Central memory CD8-positive, alpha-beta T cell (primary cell): ENCODE measurements at places on chromosomes 1 and 21.
A peak's percentile ranks its signal among the peaks of the same experiment; 100 is the strongest.

GRCh38 chr1:152053375-152053774 is 16.6 kb upstream of the S100A11 start:
- no peak for DNase-seq

DNA sequence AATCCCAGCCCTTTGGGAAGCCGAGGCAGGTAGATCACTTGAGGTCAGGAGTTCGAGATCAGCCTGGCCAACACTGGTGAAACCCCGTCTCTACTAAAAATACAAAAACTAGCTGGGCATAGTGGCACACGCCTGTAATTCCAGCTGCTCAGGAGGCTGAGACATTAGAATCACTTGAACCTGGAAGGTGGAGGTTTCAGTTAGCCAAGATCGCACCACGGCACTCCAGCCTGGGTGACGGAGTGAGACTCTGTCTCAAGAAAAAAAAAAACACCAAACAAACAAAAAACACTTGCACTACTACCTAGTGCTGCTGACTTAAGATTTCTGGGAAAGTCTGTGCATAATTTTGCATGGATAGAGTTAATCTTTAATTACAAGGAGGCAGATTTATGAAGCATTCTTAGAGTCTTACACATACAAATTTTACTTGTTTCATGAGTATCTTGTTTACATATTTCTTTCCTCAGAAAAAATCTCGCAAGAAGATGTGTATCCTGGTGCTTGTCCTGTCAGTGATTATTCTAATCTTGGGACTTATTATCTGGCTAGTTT is 8.7 kb upstream of the PPP1R8 start:
- no peak for DNase-seq

DNA sequence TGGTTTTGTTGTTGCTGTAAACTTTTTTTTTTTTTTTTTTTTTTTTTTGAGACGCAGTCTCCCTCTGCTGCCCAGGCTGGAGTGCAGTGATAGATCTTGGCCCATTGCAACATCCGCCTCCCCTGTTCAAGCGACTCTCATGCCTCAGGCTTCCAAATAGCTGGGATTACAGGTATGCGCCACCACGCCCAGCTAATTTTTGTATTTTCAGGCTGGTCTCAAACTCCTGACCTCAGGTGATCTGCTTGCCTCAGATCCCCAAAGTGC is 78.9 kb upstream of the SLC45A1 start:
- no peak for DNase-seq

DNA sequence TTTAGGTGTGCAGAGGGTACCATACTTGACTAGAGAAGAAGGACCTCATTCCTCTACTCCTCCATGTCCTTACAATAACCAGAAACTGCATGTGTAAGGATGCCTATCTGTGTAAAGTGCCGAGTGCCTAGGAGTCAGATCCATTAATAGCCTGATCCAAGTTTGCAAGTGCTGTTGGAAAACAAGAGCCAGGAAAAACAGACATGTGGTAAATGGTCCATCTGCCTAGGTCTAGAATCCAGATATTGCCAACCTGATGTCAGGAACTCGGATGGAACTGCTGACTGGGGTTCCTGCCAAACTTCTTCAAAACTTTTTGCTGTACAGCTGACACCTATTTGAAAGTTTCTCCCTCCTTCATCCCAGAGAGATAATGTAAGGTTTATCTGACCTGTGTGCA is 239.4 kb upstream of the CAMK1G start:
- no peak for DNase-seq

DNA sequence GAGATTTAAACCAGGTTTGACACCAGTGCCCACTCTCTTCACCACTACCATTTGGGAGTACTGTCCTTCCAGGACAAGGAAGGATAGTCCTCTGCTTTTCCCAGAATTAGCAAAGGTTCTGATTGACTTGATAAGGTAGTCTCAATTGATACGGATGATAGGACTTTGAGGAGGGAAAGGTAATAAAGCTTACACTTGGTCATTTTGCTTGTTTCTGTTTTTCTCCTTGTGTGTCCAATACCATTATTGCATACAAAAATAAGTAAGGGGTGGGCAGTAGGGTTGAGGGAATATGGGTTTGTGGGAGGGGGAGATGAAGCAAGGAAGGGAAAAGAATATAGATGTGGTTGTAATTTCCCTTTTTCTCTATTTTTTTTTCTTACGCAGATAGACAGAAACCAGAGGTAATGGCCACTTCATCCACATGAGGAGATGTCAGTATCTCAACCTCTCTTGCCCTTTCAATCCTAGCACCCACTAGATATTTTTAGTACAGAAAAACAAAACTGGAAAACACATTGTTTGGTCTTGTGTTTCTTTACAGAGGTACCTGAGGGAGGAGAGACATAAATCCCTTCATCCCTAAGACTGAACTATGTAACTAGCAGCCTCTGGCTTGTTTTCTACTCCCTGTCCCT is 2.6 kb downstream of the C1orf56 start:
- no peak for DNase-seq

DNA sequence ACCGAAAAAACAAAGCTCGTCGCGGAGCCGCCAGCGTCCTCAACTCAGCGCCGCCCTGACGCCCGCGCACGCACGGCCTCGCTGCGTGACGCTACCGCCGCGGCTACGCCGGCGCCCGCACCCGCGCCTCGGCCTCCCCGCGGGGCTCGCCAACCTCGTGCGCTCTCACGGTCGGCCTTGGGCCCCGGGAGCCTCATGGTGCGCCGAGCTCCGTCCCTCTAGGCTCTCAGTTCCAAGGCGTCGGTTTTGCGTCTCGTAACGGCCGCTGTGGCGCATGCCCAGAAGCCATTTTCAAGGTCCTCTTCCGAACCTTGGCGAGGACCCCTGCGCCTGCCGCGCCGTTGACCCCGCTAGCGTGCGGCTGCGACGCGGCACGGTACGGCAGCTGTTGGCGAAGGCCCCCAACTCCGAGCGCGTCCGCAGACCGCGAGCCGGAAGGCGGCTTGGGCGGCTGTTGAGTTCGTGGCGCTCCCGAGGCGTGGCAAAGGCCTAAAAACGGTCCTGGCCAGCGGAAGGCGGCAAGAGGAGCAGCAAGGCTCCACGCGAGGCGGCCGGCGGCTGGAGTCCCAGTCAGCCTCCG is at the start of gene HENMT1:
Gene HENMT1 (minus strand): TSS at position 64 of the 580 bp plus-strand sequence. CDS start 1,209 bp downstream, outside the sequence.
- peak; percentile 82 for DNase-seq

- no peak for DNase-seq
Observed at GRCh38 chr1:109772658-109773202, 9.0 kb upstream of the EPS8L3 start.

DNA sequence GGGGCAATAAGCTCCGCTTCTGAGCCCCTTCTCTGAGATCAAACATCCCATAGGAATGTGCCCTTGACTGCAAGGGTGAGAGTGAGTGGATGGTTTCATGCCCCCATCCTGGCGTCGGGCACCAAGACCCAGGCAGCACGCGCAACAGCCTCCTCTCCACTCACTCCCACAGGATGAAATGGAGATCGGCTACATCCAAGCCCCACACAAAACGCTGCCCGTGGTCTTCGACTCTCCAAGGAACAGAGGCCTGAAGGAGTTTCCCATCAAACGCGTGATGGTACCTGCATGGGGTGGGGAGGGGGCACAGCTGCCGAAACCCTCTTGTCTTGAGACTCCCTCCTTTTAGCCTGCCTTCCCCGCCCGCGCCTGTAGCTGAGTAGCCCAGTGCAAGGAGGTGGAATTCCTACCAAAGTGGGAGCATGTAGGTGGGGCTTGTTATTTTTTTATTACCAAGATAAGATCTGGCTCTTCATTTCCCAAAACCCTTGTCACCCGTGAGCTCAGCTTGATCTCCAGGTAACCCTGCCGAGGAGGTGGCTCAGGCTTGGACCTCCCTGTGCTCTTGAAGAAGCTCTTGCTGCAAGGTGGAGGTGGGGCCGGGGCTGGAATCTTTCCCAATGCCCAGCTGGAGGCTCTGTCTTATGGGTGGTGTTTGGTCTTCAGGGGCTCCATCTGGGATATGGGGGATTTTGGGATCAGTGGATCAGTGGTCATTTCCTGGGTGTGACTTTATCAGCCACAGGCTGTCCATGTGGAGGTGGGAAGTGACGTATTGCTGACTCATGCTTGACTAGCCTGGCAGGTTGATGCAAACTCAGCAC is 24.0 kb upstream of the PADI6 start:
- no peak for DNase-seq

- no peak for DNase-seq
Observed at GRCh38 chr1:52674497-52675384, 23.4 kb downstream of the COA7 start.

GRCh38 chr1:212691561-212692071 is 8.0 kb downstream of the BATF3 start:
- DNase-seq: no peak

- DNase-seq: no peak
Observed at GRCh38 chr1:178294654-178295053, 200.8 kb downstream of the RASAL2 start.

DNA sequence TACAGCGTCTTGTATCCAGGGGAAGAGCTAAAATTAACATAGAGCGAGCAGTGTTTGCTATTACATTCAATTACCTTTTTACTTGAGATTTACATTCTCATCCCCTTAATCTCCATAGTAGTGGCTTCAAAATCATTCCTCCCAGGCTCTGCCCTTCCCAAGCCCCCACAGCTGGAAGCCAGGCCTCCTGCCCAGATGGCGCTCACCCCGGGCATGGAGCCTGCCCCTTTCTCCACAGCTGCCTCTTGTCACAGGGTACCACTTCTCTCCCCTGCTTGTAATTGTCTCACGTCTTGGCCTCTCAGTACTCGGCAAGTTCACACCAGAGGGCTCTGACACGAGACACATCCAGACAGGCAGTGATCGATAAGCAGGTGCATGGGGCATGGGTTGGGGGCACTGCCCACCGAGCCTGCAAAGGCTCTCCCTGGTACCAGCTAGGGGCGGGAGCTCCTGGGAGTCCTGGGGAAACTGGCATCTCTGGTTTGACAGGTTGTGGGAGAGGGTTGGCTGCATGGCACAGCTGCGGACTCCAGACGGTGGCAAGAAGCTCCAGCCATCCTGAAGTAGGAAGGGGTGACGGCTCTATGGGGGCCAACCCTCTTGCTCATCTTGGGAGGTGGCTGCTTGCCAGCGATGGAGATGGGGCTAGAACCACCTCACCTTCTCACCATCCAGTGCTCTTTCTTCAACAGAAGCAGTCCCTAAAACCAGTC is 20.1 kb downstream of the CASZ1 start:
- no peak for DNase-seq

GRCh38 chr1:94901841-94902240 is 25.1 kb downstream of the CNN3 start:
- DNase-seq: no peak

DNA sequence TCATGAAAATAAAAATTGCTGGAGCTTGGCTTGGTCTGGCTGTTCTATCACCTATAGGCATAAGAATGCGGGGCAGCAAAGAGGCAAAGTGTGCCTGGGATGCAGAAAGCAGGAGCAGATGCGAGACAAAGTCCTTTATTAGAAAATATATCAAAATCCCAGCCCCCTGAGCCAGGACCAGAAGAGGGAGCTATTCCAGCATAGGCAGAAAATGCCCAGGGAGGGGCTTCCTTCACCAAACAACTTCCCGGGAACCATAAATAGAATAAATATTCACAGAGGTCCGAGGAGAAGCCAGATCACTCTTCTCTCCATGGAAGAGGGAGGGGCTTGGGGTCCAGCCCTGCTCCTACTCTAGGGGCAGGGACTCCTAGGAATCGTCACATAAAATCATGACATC is 5.0 kb downstream of the PPOX start:
- no peak for DNase-seq

- no peak for DNase-seq
Observed at GRCh38 chr1:207831517-207832327, 79.2 kb downstream of the CD34 start.

DNA sequence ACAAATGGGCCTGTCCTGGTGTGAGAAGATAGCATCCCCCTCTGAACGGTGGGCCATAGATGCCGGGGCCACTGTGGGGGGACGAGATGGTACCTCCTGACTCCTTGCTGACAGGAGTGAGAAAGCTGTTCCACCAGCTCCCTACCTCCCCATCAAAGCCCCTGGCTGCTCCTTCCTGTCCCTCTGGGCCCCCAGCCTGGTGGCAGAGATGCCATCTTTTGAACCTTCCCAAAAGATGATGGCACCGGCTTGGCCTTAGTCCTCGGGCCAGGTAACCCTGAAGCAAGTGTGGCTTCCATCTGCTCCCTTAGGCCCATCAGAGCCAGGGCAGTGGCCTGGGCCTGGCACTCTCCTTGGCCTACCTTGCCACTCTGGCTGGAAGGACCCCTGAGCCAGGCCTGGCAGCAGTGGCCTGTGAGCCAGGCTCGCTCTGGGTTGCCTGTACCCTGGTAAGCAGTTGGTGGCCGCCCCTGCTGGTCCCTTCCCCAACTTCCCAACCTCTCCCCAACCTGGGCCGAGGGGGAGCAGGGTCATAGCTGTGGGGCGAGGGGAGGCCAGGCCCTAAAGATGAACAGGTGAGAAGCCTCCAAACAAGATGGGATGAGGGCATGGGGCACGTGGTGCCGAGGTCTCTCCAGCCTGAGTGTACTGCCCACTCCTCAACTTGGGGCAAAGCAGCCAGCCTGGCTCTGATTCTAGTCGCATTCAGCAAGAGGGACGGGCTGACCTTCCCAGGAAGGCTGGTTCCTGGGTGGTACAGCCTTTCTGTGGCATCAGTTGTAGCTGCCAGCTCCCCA is 34.7 kb downstream of the ZBTB17 start:
- no peak for DNase-seq

DNA sequence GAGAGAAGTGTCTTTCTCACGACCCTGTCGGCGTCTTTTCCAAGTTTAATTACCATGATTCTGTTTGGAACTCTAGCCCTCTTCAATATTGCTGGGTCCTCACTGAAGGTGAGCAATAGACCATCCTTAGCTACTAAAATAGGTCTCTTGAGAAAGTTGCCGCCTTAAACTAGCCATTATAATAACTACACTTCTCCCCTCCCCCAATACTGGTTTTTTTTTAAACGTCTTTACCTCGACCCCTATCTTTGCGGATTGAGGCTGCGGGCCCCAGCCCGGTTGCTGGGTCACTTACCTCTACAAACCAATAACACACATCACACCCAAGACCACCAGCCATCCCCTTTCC is 672 bp downstream of the ENSA start:
- no peak for DNase-seq

- DNase-seq: no peak
Observed at GRCh38 chr1:147167365-147167764, 4.9 kb downstream of the PRKAB2 start.

DNA sequence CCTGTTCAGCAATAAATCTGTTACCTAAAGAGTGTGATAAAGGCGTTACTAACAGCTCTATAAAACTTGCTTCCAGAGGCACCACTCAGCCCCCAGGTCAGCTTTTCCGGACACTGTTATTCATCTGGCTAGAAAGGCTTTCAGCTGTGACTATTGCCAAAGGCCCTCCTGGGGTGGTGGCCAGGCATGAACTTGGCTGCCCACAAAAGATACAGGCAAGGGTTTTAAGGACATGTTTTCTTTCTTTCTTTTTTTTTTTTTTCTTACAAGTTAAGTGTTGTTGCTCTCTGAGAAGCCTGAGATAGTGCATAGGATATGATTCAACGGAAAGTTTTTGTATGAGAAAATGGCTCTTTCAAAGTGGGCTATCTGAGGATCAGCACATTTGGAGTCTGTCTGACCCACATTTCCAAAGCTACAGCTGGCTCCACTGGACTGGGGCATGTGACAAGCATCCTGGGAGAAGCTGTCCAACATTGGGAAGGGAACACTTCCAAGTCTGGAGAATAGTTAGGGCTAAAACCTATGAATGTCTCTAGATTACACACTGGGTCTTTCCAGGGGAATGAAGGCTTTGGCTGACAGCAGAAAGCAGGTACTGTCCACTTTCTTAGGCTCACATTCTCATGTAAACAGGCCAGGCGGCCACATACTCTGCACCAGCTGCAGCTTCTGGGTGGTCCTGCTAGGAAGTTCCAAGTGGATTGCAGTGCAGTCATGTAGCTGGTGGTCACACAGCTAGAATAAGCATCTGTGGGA is 639.7 kb downstream of the LMO4 start:
- no peak for DNase-seq
